ENCODE measurements at places on chromosomes 6 and 20. TPM values are rescaled to one million over a fixed set of nuclear protein-coding genes. Genes with fewer than 3 reads are reported as not detected.

Gene C6orf58
- not detected for total RNA-seq

Gene ZKSCAN3
- 10.1 TPM for total RNA-seq

Gene BPI
- not detected for total RNA-seq

Gene MPIG6B
- total RNA-seq: not detected

Gene RNF8
- total RNA-seq: 39.7 TPM

DNA sequence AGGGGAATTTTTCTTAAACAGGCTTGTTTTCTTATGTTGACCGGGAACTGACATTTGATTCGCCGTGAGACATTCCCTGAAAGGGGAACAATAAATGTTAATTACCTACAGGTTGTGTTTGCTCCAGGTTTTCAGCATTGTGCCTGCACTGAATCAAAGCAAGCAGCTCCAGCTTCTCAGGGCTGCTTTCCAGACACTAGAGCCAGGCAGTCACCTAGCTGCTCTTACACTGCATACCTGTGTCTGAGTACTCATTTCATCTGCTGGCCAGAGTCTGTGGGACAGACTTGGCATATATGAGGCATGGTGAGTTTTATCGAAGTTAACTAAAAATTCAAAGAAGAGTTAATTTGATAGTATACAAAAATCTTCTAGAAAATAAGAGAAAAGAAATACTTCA lies 951.8 kb upstream of the MAP3K7 start:
- DNase-seq: no peak

DNA sequence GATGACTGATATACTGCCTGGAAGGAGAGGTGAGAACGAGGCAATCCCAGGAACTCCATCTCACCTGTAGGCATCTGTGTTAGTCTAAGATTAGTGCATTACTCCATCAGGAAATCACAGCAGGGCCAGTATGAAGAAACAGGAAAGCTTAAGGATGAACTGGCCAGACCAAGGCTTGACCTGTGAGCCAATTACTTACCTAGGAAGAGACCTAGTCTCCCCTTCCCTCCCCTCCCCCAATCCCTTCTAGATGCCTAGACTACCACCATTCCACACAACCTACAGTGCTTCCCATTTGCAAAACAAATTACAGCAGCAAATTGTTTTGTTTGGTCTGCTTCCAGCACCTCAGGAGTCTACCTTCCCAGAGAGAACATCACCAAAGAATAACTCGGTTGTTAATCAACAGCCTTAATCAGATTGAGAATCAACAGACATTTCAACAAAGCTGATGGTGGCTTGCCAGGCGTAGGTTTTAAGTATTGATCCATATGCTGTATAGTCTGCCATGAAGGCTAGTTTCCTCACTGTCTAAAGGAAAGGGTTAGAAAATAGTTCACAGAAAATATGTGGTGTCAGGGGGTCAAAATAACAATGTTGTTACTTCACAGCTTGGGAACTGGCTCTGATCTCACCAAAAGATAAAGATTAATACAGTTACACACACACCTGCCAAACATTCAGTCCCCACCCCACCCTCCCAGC lies 10.1 kb downstream of the PKHD1 start:
- peak; percentile 85 for DNase-seq

- no peak for DNase-seq
These were observed 209.3 kb downstream of the ALDH8A1 start for GRCh38 chr6:134740473-134741199.

DNA sequence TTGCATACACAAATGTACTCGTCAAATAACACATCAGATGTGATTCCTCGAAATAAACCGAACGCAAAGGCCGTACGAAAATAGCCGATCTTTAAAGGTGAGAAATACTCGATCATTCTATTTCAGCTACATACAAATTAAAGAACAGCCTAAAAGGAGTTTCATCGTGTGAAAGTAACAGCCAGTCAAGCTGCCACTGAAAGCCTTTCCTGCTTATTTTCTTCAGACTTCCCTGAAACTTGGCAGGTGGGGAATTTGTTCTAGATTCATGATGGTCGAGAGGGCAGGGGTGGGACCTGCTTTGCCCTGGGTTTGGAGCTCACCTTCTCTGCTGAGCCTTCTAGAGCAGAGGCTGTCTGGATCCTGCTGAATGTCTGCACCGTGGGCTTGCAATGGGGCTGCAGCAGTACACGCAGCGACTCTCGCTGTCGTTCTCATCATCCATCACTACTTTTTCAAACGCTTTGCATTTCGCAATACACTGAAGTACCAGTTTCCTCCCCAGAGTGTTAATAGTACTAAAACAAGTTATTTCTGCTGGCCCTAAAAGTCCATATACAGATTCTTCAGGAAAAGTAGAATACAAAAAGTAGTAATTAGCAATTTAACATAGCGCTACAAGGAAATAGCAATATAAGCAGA lies 16.2 kb downstream of the FOXC1 start:
- no peak for DNase-seq

- no peak for DNase-seq
These were observed 62.4 kb downstream of the NCOA7 start for GRCh38 chr6:125853168-125853567.

- DNase-seq: no peak
These were observed 44.1 kb downstream of the DUSP22 start for GRCh38 chr6:336159-337114.

DNA sequence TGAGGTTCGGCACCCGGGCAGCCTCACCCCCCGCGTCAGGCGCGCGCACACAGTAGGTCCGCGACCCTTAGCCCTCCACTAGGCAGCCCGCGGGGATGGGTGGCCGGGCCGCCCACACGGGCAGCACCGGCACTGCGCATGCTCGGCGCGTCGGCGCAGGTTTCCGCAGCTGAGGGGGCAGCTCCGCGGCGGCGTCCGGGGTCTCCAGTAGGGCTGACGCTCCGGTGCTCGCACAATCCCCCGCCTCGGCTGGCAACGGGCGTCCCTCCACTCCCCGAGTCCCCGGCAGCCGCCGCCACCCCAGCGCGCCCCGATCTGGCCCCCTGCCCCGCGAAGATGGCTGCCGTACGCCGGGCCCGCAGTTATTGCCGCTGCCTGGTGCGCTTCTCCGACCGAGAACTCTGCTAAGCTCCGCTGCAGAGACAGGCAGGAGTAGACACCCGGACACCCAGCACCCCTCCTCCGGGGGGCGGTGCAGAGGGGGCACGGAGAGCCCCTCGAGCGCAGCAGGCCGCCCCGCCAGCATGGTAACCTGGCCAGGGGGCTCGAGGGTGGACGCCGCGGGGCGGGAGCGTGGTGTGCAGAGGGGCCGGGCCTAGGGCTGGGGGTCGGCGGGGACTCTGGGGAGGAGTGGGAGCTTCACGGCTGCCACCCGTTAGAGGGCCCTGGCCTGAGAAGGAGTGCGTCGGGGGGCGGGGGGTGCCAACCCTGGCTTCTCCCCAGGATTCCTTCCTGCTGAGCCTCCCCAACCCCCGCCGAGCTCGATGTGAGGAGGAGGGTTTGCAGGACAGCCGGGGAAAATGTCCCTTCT lies at the start of gene FBXO9:
FBXO9 (plus strand) TSS at position 139 of the 811 bp plus-strand sequence; CDS start at position 525, 386 bp downstream.
- DNase-seq: peak; percentile 90

- DNase-seq: no peak
These were observed 310.6 kb upstream of the MANEA start for GRCh38 chr6:95266537-95267258.

DNA sequence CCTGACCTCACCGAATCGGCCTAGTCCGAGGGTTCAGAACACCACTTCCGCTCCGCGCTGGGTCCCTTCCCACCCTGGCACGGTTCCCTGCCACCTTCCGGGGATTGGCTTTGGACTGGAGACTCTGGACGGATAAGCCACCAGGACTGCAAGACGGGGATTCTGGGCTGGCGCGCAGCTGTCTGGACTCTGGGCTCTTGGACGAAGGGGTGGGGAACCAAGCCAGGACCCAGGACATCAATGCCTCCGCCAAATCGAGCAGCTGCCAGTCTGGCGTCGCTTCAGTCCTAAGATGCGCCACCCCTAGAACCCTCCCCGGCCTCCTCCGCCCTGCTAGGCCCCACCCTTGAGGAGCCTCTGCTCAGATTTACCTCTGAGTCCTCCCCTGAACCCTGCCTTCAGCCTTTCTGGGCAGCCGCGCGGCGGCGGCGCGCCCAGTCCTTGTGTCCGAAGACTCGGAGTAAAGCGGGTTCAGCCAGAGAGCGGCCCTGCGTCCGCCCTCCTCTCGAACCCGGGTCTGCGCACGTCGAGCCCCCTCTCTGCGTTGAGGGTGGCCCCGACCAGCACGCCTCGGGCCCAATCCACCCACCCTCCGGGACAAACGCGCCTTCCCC lies 1.2 kb downstream of the KCNK17 start:
- no peak for DNase-seq

DNA sequence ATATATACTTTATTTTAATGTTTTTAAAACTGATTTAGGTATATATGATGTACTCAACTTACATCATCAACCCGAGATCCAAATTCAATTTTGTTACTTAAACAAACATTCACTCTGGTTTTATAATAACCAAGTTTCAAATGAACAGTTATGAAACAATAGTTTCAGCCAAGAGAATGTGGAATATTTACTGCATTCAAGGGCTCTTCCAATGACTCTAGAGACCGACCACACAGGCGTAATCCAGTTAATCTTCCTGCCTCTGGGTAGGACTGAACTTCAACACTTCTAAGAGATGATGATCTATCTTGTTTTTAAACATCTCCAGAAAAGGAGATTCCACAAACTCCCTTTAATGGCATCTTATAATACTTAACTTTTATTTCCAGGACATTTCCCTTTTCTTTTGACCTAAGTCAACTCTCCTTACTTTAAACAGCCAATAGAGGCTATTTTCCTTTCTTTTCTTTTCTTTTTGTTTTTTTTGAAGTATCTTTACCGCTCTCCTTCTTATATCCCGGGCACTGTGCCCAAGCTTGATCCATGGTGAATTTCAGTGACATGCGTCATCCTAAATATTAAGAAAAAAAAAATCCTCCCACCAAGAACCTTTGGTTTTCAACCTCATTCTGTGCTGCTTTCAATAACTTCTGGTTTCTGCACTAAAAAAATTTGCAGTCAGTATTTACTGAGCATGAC lies 110.1 kb downstream of the KIF13A start:
- DNase-seq: no peak

All from endodermal cell (in vitro differentiated cells).